ENCODE measurements at places on chromosomes 4 and X.

GRCh38 chr4:10613926-10614478, 70.6 kb downstream of the CLNK start:
- no peak for DNase-seq

GRCh38 chrX:155577682-155578081, 35.1 kb downstream of the TMLHE start:
- DNase-seq: no peak

GRCh38 chrX:19593690-19594089, 78.4 kb upstream of the MAP3K15 start:
- DNase-seq: no peak

- no peak for DNase-seq
Observed at GRCh38 chrX:31420711-31421151, 348.9 kb upstream of the FTHL17 start.

- DNase-seq: no peak
Observed at GRCh38 chrX:15151267-15152186, 118.4 kb downstream of the ASB9 start.

Measured in retina (tissue), 1 donor.